ENCODE measurements at places on chromosomes 13 and 19.

DNA sequence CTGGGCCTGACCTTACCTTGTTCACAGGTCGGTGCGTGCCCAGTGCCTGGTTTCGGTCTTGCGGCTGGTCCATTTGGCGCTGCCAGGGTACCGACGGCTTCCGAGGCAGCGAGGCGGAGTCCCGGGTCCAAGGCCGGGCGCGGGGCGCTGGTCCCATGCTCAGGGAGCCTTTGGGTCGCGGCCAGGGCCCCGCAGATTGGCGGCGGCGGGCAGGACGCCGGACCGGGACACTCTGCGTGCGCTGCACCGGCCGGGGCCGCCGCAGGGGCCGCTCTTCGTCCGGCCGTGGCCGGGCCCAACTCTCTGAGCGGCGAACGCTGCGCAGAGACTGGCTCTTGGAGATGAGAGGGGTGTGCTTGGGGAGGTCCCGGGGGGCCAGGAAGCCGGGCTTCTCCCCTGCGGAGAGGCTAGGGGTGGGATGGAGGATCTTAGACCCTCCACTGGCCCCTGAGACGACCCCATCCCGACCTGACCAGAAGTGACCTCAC is 3.4 kb upstream of the WIZ start:
- DNase-seq: no peak

- DNase-seq: peak; percentile 73
These were observed 2.2 kb upstream of the AMH start for GRCh38 chr19:2246801-2247361.

GRCh38 chr13:23673354-23673753 is 103.1 kb downstream of the TNFRSF19 start:
- DNase-seq: peak; percentile 73

DNA sequence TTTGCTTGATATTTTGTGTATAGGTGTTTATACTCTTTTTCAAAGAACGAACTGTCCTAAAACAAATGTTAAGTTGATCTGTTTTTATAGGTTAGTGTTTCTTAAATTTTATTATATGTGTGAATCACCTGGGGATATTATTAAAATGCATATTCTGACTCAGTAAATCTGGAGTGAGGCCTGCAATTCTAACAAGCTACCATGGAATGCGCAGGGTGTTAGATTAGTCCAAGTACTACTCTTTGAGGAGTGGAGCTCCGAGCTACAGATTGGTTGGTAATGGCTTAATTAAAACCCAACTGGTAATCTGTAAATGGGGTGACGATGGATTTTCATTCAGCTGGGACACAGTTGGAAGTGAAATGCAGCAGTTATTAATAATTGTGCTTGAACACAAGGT is 214.1 kb upstream of the UFM1 start:
- no peak for DNase-seq

DNA sequence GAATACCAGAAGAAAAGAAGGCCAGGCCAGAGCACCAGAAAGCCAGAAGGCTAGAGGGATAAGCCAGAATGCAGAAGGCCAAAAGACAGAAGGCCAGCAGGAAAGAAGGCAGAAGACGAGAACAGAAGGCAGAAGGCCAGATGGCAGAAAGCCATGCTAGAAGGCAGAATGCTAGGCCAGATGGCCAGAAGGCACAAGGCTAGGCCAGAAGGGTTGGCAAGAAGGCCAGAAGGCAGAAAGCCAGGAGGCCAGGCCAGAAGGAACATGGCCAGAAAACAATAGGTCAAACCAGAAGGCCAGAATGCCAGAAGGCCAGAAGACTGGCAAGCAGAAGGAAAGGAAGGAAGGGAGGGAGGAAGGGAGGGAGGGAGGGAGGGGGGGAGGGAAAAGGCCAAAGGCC is 188.8 kb downstream of the TUBA3C start:
- no peak for DNase-seq

DNA sequence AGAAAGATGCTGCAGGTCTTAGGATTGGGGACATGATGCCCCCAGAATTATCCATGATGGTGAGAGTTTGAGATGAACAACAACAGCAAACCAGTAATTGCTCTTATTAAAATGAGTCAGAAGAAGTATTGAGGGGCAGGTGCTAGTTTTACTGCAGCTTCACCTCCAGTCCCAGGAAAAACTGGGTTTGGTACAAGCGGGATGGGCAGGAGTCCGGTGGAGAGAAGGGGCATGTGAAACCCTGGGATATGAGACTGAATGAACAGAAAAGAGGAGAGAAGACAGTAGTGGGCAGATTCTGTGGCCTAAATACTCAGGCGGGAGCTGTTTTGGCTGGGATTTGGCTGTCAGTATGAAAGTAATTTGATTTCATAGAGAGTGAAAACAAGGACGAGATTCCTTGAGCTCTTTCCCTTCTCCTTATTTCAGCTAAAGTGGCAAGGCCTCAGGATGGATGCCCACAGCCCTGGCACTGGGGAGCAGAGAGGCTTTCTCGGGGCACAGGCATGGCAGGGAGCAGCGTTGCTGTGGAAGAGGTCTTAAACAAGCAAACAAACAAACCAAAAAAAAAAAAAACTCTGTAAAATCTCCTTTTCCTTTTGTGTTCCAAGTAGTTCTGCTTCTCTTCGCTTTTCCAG is 30.7 kb downstream of the NFIX start:
- no peak for DNase-seq

- peak; percentile 42 for DNase-seq
These were observed 3.8 kb downstream of the ATP12A start for GRCh38 chr13:24683838-24684599.

- no peak for DNase-seq
These were observed 3.3 kb downstream of the MTIF3 start for GRCh38 chr13:27446986-27447583.

DNA sequence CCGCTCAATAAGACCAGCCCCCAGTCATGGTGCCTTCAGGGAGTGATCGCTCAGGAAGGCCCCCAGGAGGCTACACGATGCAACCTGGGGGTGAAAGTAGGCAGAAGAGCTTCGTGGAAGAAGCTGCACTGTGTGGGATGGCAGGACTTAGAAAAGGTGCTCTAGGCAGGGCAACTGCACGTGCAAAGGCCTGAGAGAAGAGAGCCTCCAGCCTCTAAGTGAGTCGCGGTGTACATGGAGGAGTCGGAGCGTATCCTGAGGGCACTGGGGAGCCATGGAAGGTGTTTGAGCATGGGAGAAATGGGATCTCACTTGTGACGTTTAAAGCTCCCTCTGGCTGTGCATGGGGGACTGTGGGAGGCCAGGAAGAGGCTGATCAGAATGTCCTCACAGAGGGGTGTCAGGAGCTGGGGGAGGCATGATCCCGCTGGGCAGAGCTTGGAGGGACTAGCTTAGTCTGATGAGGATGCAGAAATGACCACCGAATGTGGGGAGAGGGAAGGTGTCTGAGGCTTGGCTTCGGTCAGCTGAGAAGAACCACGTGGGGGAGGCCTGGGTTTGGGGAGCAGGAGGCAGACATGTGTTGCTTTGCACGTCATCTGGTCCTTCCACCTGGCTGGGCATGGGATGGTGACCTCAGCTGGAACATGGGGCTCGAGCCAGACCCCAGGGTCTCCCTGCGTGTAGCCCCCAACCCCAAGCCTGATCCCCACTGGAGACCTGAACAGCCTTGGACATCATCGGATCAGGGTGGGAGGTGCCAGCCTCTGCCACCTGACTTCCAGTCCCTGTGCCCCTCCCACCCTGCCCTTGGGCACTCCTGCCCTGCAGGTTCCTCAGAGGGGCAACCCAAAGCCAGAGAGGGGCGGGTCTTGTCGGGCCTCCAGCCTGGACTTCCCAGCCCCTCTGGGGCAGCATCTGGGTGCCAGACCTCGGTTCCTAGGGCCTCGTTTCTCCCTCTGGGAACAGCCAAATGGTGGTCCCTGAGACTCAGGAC is 1.1 kb downstream of the APC2 start:
- DNase-seq: no peak

DNA sequence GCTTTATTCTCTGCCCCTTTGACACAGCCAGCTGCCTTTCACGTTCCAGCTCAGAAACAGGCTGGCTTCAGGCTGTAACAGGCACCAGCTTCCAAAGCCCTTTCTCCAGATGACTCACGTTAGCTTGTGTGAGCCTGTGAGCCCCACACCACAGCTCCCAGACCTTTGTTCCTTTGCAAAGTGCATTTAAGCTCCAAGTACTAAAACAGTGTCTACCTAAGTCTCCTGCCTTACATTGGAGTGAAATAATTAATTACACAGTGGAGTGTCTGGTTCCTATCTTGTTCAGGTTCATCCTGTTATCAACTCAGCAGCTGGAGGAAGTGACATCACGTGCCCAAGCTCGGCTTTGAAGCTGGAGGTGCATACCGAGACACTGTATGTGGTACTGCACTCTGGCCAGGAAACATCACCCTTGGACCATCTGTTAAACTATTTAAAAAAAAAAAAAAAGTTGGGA is 475.8 kb downstream of the FOXO1 start:
- DNase-seq: peak; percentile 63

GRCh38 chr13:36841391-36841790 is 22.4 kb downstream of the RFXAP start:
- no peak for DNase-seq

- peak; percentile 69 for DNase-seq
These were observed 47.1 kb downstream of the LNX2 start for GRCh38 chr13:27573265-27573664.

DNA sequence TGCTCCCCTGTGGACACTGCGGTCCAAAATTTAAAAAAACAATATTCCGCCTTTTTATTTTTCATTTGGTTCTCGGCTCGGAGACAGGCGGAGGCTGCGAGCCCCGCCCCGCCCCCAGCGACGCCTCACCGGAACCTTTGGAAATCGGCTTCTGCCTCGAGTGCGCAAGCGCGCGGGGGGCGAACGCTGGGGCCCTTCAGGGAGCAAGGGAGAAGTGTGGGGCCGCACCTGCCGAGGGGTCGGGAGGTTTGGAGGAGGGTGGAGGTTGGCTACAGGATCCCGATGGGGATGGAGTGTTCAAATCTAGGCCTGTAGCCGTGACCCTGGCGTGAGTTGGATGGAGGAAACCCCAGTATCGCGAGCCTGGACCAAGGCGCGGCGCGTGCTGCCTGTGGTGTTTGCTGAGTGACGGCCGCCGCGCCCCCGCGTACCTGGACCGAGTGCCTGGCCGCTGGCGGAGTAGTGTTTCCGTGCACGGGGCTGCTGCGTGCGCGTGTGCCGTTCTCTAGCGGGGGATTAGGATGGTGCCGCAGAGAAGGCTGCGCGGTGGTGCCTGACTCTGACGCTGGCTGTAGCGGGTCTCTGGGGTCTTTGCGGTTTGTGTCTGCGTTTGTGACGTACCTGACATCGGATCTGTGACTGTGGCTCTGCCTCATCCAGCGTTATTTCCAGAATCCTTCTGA is 565 bp upstream of the ZFP30 start:
- peak; percentile 83 for DNase-seq

DNA sequence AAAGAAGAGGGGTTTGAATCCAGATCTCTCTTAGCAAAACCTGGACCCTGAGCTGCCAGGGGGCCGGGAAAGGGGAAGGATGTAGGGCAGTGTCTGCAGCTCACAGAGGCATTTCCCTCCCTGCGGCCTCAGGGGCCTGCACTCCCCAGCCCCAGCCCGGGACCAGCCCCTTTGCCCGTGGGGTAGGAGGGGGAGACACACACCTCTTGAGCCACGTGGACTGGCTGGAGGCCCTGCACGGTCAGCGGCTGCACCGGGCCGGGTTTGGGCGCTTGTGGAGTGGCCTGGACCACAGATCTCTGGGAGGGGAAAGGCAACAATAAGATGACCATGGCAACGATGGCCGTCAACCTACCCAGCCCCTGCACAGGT is 26.9 kb downstream of the RFX1 start:
- DNase-seq: no peak

DNA sequence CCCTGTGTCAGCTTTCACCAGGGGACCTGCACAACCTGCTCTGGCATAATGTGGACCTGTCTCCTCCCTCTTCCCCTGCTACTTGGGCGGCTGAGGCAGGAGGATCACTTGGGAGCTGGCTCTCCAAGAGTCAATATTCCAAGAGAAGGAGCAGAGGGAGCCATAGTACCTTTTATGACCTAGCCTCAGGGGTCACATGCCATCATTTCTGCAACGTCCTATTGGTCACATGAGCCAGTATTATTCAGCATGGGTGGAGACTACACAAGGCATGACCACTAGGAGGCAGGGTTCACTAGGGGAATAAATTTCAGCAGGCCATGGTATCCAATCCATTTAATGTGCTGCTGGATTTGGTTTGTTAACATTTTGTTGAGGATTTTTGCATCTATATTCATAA is 12.0 kb upstream of the SHFL start:
- peak; percentile 40 for DNase-seq

DNA sequence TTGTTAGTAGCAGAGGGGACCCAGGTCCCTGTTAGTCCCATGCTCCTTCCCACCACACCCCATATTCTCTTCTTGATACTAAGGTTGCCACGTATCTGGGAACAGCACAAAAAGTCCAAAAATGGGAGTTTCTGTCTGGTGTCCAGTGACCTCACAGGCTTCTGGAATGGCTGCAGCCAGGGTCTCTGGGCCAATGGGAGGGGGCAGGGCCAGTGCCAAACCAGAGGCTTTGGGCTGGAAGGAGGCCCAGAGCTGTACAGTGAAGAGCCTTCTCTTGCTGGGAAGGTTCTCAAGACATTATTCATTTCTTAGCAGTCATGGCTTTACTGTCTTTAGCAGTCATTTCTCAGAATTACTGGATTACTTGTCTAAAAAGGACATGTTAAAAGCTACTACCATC is 119.2 kb downstream of the FRY start:
- DNase-seq: no peak

DNA sequence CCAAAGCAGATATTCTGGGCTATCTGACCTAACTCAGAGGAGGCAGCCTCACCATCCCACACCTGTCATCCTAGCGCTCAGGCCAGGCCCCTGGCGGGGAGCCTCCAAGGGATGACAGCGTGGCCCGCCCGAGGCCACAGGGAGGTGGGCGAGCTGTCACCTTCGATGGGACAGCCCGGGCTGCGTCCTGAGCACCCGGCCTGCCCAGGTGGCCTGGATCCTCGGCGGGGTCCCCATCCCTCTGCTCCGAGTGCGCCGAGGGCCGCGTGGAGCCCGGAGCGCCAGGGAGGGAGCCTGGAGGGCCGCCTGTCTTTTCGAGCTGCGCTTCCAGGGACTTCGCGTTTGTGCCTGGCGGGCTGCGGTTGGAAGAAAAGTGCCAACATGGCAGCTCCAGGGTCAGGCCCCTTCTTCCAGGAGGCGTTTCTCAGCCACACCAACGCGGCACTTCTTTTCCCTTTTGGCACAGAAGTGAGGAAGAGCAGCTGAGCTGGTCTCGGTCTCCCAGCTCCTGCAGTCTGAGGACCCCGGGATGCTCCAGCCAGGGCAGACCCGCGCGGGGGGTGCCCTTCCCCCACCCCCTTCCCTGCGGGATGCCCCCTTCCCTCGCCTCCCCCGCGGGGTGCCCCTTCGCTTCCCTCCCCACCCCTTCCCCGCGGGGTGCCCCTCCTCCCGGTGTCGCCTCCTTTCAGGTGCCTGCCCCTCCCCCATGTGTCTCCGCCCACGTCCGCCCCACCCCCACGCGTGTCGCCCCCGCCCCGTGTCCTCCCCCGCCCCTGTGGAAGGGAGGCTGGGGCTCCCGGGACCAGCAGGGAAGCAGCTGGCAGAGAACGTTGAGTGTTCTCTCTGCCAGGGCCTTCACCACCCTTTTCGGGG is 42.3 kb downstream of the GJA3 start:
- DNase-seq: peak; percentile 47

DNA sequence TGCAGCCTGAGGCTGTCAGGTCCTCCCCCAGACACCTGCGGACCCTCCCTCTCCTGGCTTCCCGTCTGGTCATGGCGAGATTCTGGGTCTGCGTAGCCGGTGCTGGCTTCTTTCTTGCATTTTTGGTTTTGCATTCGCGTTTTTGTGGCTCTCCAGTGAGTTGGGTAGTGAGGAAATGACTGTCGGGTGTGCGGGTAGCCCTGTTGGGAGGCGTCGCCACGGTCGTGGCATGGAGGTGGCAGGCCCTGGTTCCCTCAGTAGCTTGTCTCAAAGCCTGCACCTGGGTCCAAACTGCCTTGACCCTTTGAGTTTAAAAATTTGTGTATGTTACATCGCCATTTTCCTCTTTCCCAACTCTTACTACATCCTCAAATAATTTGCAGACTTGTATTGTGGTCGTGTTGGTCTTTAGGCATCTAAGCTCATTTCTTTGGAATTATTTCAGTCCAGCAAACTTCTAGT is 344 bp downstream of the NHLRC3 start:
- DNase-seq: peak; percentile 36
